NCI-H774 (cell line): ENCODE measurements at places on chromosomes 7 and 10.

- DNase-seq: peak; percentile 10
Measured at GRCh38 chr10:69361303-69361614, 55.5 kb downstream of the TACR2 start.

DNA sequence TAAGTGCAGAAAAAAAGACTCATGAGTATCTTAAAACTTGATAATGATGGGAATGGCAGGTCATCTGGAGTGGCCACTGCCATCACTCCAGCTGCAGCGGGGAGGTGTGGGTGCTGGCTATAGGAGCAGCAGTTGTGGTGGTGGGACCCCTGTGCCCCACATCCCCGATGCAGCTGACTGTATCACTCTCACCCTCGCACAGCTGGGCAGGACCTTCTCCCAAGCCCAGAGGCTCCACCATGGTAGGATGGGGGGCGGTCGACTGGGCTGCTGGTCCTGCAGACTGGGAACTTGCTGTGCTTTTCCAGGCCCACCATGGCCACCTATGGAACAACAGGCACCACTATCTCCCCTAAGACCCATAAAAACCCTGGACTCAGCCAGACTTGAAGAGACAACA lies 844.4 kb downstream of the SORCS1 start:
- DNase-seq: no peak

DNA sequence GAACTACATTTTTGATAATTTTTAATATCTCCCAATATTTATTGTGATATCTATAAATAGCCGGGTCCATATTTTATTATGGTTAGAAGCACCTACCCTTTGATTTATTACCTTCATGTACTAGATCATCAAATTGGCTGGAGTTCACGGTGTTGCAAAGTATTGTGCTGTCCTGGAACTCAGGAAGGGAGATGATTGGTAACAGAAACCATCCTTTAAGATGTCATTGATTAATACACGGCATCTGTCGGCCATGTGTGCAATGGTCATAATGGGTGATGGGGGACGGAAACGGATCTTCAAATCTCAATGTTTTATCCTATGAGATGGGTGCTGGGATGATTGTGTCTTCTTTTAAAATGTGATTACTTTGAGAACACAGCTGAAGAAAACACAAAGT lies 157.0 kb downstream of the NEBL start:
- no peak for DNase-seq

- DNase-seq: peak; percentile 3
Measured at GRCh38 chr7:1742555-1743303, 72.7 kb downstream of the ELFN1 start.

DNA sequence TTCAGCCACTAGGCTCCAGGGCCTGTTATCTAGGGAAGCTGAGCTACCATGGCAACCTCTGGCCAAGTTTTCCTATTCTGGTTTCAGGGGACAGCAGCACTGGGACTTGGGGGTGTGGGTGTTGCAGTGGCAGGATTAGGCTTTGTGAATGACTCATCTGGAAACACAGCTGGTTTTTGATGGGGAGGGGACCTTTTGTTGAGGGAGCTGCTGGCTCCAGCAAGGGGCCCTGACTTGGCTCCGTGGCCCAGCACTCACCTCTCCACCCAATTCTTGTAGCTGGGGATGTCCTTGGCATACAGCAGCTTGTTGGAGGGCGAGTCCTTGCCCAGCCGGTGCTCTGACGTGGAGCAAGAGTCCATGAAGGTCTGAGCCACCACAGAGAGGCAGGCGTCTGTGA lies 435.9 kb downstream of the PLXNA4 start:
- no peak for DNase-seq

DNA sequence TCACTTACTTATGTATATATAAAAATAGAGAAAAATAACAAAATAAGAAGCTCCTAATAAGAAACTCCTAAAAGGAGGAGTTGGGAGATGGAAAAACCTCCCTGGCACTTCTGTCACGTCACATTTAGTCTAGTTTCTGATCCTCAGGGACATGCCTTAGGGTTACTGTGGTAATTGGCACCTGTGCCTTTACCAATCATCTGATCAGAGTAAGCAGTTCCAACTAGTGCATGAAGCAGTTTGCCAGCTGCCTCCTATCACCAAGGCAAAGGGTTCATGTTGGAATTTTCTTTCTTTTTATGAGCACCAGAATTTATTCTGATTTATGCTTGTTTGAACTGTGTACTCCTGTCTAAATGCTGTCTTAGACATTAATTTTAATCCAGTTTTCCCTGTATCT lies 49.9 kb downstream of the ARL4A start:
- DNase-seq: no peak

DNA sequence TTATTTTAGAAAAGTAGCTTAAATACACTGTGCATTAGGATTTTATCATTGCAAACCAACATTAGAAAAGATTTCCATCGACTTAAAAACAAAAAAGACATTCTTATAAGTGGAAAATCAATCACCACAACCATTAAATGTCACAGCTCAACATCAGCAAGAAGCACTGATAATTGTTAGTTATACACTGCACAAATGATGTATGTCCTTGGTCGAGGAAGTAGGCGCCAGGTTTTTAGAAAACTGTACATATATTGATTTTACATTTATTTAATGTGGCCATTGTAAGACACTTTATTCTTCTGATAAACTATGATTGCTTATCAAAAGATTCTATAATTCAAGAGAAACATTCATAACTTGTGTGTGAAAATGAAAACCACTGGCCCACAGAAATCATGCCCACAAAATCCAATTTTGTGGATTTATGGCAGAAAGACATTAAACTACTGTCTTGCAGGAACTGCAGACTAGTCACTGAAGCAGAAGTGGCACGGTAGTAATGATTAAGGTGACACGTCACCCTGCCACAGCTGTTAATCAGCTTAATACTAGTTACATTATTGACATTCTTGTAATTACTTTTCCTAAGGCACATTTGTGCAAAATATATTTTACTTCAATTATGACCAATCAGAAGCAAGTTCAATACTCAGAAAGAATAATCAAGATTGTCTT lies 79.4 kb downstream of the VPS41 start:
- DNase-seq: no peak

GRCh38 chr7:66928388-66928787 lies 7.4 kb downstream of the TMEM248 start:
- no peak for DNase-seq

GRCh38 chr7:102019461-102019860 lies 202.0 kb downstream of the CUX1 start:
- no peak for DNase-seq

DNA sequence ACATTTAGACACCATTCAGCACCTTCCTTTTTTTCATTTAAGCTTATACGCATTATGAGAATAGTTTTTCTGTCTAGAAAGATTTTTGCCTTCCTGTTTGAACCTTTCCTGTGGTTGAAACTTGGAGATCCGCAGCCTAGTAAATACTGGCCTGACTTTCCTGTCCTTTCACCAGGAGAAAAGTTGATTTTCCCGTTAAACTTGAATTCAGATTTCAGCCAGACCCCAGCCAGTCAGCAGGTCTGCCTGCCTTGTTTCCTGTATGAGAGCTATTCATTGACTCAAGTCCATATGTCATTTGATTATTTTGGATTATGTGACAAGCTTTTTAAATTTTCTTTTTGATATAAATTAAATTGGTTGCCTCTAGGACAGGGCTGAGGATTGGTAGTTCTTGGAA lies 71.5 kb downstream of the EVX1 start:
- no peak for DNase-seq

- peak; percentile 55 for DNase-seq
Measured at GRCh38 chr7:73718905-73719805, at the start of gene STX1A. STX1A (minus strand) TSS chr7:73719669; CDS start chr7:73719631, 38 bp downstream.

DNA sequence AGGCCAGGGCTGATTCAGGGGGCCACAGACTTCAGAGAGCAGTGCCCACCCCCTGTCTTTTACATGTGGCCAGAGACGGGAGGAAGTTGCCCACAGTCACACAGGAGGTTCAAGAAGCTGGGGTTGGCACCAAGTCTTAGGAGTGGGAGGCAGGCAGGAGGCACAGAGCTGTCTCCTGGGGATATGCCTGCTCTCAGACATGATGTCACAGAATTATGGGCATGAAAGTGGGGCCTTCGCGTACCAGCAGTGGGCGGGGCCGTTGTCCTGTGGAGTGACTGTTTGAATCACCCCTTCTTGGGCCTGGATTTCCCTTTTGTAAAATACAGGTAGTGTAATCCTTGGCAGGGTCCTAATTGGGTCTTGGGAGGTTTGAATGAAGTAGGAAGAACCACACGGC lies 81.2 kb upstream of the PPIF start:
- no peak for DNase-seq

DNA sequence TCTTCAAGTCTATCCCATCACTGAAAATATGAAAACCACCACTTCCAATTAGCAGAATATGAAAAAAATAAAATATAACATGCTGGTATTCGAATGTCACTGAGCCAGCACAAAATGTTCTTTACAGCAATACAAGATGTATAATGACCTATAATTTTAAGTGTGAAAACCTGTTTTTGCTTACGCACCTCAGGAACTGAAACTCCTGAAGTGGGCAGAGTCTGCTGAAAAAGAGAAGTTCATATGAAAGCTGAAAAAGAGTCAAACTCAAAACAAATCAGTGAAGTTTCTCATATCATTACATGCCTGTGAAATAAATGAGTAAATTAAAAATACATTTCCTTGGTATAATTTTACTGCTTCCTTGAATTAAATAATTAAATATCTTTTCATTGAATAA lies 272.5 kb downstream of the DGKB start:
- no peak for DNase-seq

- DNase-seq: no peak
Measured at GRCh38 chr10:89074120-89074519, 83.5 kb downstream of the FAS start.

DNA sequence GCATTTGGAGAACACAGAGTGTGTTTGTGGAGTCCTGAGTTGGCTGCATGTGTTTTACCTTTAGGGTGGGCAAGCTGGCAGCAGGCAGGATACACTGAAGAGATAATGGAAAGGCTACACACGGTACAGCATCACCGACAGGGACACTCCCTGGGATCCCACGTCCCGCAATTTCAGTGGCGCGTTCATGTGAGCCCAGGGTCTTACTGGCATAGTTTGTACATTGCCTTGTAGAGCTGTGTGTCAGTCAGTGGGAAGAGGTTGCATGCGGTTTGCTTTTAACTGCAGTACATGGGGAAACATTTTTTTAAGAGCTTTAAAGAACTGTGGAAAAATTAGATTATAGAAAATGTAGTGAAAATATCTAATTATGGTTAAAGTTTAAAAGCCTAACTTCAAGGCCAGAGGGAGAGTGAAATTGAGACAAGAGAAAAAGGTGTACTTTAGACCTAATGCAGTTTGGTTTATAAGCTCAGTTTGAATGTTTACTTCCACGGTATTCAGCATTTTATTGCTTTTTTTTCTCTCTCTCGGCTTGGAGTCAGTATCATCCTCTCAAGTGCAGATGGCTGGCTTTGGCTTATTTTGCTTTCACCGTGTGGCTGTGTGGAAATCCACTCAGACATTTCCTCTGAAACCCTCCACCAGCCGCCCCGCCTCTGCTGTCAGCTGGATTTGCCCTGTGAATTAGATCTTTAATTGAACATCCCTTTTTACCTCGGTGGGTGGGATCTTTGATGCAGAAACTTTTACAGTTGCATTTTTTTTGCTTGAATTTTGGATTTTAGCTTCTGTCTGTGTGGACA lies 364.2 kb upstream of the COBL start:
- no peak for DNase-seq

DNA sequence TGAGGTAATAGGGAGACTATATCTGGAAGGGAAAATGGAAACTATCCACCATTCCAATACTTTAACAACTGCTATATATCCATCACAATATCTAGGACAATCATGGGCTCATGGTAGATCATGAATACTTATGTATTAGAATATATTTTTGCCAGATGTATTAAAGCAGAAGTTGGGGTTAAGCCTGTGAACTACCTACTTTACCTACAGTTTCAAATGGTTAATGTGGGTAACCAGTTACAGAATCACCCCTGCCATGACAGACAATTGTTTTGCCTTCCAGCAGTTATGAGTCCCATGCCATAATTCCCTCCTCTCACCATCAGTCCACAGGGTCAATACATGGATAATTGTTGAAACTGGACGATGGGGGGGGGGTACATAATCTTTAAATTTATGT lies 29.9 kb upstream of the RAPGEF5 start:
- DNase-seq: no peak

DNA sequence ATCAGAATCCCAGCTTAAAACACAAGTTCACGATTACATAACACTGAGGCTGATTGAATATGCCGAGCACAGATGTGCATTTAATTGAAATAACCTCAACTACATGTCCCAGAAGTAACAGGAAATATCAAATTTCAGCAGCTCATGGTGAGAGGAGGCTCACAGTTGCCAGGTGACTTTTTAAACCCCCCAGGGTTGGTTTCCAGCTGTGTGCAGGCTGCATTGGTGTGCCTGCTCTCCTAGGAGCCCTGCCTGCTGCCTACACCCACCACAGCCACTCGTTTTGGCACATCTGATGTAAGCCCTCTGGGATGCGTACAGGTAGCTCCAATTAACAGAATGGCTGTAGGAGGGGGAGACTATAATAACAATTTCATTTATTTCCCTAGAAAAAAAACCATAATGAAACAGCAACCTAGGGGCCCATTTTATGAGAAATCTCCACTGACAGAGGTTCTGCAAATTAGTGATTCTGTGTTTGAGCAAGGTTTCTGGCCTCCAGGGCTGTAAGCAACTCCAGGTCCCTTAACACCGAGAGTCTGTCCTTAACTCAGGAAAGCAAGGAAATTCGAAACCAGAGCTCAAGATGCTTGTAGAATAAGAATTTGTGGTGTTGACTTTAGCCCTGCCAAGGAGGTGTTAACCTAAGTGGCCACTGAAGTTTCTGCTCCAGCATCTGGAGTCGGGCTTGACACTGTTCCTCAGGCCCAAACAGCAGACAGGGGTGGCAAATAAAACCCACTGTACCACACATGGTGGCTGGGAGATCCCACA lies 161.9 kb downstream of the BMPER start:
- DNase-seq: no peak

DNA sequence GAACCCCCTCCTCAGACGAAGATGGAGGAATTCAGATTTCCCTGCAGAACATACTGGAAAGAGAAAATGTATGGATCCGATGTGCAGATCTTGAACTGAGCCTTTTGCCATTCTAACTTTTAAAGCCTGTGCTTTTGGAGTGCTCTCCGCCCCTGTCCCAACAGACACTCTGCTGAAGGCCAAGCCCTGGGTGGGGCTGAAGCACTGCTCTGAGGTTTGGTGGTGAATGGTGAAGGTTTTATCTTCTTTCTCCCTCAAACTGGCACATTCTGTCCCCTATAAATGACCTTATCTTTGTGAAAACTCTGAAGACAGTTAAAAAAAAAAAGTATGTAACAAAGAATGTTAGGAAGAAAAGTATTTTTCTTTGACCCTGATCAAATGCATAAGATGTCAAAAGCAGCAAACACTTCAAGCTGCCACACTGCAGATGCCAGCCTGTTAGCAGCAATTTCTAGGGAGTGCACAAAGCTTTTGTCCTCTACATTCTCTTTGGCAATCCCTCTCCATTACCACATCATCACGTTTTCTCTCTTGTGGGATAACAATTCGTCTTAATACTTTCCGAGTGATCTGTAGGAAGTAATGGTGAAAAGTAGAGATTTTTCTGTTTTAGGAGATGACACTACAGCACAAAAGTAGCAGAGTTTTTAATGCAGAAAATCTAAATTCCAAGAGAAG lies 137.3 kb upstream of the CCDC6 start:
- no peak for DNase-seq

- DNase-seq: no peak
Measured at GRCh38 chr10:5794236-5794635, 19.0 kb downstream of the GDI2 start.
